ENCODE measurements at places on chromosomes 16 and 17.

- no peak for DNase-seq
Measured at GRCh38 chr16:11384956-11385586, 39.8 kb downstream of the RMI2 start.

DNA sequence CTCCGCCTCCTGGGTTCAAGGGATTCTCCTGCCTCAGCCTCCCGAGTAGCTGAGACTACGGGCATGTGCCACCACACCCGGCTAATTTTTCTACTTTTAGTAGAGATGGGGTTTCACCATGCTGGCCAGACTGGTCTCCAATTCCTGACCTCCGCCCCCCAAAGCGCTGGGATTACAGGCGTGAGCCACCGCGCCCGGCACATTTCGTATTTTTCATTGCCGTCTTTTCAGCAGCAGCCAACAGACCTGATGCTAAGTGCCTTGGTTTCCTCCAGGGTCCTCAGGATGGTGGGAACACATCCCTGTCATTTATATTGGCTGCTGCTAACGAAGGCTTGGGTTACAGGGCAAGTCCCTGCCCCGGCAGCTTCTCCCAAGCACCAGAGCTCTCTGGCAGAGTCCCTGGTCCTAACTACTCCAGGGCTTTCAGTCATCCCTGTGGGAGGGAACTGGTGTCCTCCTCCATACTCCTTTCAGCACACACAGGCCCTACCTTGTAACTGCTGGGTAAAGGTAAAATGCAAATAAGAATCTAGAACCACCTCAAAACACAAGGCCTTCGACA, 1.5 kb upstream of the RNF157 start:
- no peak for DNase-seq

- DNase-seq, result peak; percentile 51
Measured at GRCh38 chr16:66335704-66336329, 30.7 kb upstream of the CDH5 start.

DNA sequence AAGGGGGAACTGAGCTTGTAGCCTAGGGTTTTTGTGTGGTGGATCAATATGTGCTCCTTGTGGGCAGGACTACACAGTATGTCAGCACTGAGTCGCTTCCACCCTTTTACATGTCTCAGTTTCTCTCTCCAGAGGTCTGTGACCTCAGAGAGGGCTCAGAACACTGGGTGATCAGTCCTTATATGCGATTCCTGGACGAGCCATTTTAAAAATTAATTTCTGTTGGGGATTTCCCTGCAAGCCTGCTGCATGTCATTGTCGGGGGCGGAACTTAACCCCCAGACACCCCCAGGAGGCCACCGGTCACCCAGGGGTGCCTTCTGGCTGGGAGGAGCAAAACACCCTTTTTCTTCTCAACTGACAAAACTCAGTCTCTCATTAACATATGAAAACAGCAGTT, 14.1 kb downstream of the DHRS7B start:
- no peak for DNase-seq

DNA sequence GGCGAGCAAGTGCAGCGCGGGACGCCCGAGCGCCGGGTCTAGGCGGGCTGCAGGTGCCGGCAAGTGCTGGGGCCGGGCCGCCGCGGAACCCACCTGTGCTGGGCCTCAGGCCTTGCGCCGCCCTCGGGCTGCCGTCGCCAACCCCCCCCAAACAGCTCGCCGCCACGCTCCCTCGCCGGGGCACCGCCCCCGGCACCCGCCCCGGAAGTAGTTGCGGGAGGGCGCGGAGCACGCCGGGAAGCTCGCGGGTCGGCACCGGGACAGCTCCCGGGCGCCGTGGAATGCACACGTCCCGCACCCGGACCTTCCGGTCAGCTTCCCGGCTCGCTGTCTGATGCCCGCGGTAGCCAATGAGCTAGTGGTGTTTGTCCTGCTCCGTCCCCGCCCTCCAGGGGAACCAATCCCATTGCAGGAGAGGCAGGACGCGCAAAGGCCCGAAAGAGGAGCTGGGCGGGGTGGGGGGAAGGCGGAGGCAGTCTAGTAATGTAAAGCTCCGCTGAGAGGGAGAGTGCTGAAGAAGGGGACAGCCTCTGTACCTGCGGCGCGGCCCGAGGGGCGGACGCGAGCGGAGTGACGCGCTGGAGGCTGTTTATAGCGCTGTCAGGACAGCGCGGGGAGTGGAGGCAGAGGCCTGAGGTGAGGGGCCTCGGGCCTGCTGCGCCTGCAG, at the start of the genes ANKS3 and DNAAF8:
TSS of gene ANKS3 (minus strand) at position 209 of the 667 bp plus-strand sequence. CDS start 4,122 bp downstream, outside the sequence.
TSS of gene DNAAF8 (plus strand) at position 475 of the 667 bp plus-strand sequence. CDS start 1,978 bp downstream, outside the sequence.
- peak; percentile 95 for DNase-seq

GRCh38 chr17:37642681-37643080, 565 bp downstream of the DDX52 start:
- peak; percentile 36 for DNase-seq

GRCh38 chr16:71423865-71424264, 18.0 kb downstream of the TLE7 start:
- no peak for DNase-seq

DNA sequence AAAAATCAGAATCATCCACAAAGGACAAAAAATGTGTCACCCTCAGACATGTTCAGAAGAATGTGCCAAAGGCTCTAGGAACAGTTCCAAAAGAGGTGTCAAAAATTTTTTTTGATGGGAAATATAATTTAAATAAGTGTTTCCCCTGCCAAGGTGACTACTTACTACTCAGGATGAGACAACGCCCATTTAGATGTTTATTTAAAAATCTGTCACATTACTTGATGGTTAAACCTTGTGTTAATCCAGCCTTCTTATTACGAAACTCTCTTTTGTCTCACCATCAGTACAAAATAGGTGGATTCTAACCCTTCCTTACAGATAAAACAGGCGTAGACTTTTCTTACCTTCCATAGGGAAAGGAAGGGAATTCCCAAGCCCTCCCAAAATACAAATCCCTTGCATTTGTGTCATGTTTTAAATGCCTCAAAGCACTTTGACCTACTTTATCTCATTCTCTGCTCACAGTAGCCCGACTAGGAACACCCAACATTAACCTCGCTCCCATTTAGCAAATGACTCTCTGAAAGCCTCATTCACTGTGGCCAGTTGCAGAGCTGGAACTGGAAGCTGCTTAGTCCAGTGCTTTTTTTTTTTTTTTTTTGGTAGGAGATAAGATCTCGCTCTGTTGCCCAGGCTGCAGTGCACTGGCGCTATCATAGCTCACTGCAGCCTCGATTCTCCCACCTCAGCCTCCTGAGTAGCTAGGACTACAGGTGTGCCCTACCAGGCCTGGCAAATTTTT, 5.8 kb upstream of the GNA13 start:
- no peak for DNase-seq

DNA sequence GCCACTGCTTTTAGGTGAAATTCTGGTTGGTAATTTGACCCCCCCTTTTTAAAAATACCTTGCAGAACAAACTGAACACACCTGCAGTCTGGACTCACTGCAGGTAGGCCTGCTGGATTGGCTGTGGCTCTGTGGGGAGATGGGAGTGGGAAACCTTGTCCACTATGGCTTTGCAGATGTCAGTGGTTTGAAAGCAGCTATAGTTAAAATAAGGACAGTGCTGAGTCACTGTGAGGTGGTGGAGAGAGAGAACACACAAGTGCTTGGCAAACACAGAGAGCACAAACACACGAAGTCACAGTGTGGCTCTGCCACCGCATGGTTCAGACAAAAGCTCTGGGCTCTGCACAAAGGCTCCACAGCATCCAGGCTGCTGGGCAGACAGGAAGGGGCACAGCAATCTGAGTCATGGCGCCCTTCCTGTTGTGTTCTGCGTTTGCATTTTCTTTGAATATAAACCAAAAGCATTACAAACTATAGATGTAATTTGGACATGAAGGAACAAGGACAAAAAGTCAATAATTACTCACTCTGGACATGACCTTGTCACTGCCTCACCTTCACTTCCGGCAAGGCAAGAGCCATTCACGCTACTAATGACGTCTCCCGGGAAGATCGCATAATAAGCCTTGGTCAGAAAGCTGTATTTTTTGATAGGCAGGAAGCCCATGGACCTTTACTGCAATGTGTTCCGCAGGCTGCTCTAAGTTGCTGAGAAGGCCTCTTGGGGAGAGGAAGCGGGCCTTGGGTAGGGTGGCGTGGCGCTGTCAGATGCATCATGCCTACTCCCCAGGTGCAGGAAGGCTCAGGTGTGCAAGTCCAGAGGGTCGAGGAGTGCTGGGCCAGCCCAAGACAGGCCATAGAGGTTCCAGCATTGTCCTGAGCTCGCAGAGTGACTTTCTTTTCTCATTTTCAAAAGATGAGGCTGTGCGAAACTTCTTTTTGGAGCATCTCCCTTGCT, 60.1 kb upstream of the MED9 start:
- DNase-seq, result no peak

GRCh38 chr16:72029567-72030271, 21.2 kb downstream of the DHODH start:
- no peak for DNase-seq

GRCh38 chr16:59252317-59252716, 518.2 kb upstream of the GOT2 start:
- no peak for DNase-seq

DNA sequence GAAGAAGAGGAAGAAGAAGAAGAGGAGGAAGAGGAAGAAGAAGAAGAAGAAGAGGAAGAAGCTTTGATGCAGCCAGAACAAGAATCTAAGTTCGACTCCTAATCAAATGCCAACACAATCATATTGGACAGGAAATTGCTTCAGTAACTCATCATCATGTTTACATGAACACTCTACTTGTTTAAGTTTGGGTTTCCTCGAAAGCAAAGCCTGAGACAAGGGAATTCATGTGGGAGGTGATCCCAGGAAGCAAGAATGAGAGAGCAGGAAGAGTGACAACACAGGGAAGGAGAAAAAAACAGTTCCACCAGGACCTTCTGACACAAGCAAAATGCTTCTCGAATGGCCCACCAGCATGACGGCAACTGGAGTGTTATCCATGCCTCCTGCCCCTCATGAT, 279.0 kb downstream of the PMP22 start:
- no peak for DNase-seq

DNA sequence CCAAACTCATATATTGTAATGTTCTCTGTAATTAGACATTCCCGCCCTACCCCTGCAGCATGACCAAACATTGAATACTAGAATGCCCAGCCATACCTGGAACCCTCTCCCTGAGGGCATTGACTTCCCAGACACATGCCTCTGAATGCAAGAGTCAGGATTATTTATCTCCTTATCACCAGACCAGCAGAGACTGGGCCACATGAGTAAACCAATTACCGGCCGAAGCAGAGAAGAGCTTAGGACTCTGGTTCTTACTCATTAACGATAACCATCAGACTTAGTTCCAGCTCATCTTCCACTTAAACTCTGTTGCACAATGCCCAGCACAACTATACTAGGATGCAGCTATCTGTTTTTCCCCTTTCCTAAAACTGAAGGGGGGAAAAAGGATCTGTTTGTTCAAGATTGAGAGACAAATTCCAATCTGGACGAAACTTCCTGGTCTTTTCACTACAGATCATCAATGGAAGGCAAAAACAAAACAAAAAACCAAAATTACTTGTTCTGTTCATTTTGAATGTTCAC, 88.2 kb upstream of the CORO6 start:
- no peak for DNase-seq

DNA sequence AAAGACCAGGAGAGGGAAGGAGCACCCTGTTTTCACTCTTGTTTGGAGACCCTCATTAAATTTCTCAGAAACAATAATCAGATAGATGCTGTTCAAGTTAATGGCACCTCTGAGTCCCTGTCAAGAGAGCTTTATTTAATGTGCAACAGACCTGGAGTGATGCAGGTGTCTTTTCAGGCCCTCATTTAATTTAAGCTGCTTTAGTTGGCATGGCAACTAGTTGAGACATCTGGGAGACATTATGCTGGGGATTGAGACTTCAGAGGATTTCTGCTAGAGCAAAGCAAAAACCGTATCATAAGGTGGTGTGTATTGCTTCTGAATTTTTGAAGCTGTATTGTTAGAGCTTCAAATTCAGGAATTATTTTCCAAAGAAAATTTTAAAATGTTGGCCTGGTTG, 108.5 kb downstream of the NLK start:
- DNase-seq, result no peak

DNA sequence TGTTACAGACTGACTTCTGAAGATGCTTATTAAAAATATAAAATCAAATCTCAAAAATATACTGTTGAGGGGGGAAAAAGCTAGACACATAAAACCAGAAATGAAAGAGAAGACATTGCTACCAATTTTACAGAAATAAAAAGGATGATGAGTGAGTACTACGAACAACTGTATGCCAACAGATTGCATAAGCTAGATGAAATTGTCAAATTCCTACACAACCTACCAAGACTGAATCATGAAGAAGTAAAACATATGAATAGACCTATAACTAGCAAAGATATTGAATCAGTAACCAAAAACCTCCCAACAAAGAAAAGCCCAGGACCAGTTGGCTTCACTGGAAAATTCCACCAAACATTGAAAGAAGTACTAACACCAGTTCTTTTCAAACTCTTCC, 3.5 kb upstream of the CAPNS2 start:
- DNase-seq, result no peak

DNA sequence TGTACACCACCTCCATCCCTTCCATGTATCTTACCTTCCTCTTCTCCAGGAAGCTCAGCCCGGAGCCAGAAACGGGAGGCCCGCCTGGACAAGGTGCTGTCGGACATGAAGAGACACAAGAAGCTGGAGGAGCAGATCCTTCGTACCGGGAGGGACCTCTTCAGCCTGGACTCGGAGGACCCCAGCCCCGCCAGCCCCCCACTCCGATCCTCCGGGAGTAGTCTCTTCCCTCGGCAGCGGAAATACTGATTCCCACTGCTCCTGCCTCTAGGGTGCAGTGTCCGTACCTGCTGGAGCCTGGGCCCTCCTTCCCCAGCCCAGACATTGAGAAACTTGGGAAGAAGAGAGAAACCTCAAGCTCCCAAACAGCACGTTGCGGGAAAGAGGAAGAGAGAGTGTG, 756 bp upstream of the MVP start:
- DNase-seq, result no peak

GRCh38 chr17:50479522-50480141, 972 bp downstream of the RSAD1 start:
- peak; percentile 62 for DNase-seq

- DNase-seq, result no peak
Measured at GRCh38 chr16:65783709-65784474, 582.6 kb upstream of the CDH5 start.

DNA sequence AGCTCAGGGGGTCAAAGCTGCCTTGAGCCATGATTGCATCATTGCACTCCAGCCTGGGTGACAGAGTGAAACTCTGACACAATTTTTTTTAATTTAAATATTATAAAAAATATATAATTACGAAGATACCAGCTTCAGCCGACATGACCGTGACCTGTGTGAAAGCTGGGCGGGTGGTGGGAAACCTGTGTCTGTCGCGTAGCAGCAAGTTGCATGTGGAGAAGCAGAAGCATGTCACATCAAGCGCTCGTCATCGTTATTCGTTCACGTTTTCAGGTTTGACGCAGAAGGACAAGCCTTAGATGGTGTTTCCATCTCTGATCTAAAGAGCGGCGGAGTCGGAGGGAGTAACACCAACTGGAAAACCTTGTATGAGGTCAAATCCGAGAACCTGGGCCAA, 53.7 kb downstream of the RPA1 start:
- DNase-seq, result no peak

DNA sequence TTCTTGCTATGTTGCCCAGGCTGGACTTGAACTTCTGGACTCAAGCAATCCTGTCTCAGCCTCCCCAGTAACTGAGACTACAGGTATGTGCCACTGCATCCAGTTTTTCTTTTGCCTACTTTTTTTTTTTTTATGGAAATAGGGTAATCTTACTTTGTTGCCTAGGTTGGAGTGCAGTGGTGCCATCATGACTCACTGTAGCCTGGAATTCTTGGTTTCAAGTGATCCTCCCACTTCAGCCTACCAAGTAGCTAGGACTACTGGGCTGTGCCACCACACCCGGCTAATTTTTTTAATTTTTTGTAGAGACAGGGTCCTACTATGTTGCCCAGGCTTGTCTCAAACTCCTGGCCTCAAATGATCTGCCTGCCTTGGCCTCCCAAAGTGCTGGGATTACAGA, 10.0 kb downstream of the LRRC36 start:
- no peak for DNase-seq
